GM18507 (cell line): ENCODE measurements at places on chromosomes 13 and 19.
A peak's percentile ranks its signal among the peaks of the same experiment; 100 is the strongest.

DNA sequence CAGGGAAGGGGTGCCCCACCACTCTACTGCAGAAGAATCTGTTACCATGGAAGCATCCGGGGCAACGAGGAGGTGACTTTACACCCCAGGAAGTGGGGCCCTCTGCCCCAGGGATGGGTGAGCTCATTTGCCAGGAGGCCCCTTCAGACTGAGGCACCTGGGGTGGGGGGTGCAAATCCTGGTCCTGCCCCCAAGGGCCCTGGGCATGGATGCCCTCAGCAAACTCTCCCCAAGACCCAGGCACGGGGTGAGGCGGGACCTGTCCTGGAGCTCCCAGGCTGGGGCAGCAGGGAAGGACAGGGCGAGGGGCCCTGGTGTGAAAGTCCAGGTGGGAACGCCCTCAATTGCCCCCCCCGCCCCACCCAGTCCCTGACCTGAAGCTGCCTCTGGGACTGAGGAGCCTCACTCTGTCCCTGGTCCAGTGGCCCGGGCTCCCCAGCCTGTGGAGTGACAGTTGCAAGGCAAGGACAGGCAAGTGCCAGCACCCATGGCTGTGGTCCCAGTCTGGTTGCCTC is 52.5 kb downstream of the C1QTNF9 start:
- no peak for DNase-seq

GRCh38 chr13:32316028-32316339 is 676 bp downstream of the BRCA2 start:
- DNase-seq = no peak

GRCh38 chr19:48043675-48044258 is at the start of gene CABP5:
TSS of gene CABP5 (minus strand) at chr19:48044079. CDS start at chr19:48043922, 157 bp downstream.
- DNase-seq = no peak

DNA sequence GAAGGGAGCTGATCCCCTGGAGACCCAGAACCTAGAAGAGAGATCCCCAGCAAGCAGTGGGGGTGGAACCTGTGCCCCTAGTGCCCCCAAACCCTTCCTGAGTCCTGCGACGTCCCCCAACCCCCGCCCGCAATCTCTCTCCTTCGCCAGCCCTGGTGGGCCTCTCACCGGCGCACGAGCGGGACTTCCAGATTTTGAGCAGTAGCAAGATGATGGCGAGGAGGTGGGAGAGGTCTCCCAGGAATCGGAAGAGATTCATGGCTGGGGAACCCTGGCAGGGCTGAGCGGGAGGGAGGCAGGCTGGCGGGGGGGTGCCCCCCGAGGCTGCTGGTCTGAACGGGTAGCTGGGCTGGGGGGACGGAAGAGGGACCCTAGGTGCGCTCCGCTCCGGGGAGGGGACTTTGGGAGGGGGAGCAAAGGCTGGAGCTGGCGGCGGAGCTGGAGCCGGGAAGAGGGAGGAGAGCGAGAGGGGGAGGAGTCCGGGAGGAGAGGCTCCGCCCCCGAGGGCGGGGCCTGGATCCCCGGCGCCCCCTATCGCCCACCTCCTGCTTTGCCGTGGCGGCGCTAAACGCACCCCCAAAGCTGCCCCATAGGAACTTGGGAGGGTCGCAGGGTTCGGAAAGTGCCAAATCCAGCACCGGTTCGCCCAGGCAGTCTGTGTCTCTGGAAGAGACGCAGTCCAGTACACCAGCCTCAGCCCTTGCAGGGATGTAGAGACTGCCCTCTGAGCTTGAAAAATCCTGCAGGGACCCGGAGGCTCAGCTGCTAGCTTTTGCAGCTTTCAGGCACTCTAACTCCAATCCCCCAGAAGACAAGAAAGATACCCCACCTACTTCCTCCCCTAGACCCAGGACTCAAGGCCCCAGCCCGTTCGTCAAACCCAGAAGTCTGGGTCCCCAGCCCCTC is at the start of gene KDELR1:
TSS of gene KDELR1 (minus strand) at position 452 of the 906 bp plus-strand sequence. CDS start at position 259, 193 bp downstream.
- DNase-seq = peak; percentile 83

DNA sequence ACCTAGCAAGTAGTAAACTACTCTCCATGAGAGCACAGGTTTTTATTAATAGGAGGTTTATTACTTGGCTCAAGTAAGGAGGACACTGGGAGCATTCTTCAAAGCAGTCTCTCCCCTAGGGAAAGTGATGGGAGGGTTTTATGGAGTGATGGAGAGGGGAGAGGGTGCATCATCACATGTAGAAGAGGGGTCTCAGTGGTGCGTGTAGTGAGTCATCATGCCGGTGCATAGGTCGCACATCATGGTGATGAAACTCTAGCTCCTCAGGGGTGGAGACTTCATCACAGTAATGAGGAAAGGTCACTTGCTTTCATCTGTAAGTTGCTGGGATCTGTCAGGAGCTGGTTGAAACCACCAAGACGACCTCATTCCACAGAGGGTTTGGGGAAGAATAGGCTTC is 210.8 kb upstream of the UBL3 start:
- DNase-seq = no peak

GRCh38 chr19:36093146-36093662 is 17.7 kb upstream of the OVOL3 start:
- no peak for DNase-seq

GRCh38 chr13:23845105-23845725 is 44.0 kb downstream of the MIPEP start:
- no peak for DNase-seq

- DNase-seq = no peak
Observed at GRCh38 chr13:18948012-18948663, 233.5 kb downstream of the TUBA3C start.

DNA sequence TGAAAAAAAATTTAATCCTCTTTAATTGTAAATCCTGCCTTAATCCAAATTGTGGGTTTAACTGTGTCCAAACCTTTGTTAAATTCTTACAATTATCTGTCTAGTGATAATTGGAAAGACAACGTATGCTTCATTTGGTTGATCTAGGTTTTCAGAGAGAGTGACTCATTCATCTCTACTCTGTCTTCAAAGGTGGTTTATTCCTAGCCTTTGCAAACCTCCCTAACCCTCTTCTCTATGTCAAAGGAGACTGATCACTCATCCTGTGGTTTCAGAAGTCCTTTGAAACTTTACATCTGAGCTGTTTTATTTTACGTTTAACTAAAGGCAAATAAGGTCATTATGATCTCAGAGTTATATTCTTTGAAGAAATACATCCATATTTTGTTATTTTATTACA is 8.8 kb upstream of the OXGR1 start:
- DNase-seq = no peak

- no peak for DNase-seq
Observed at GRCh38 chr19:6760606-6761005, 6.6 kb downstream of the SH2D3A start.

- DNase-seq = no peak
Observed at GRCh38 chr19:10773969-10774368, 56.1 kb downstream of the DNM2 start.

GRCh38 chr13:40391788-40392187 is 274.7 kb downstream of the FOXO1 start:
- DNase-seq = no peak

- DNase-seq = no peak
Observed at GRCh38 chr13:49388091-49388635, 55.7 kb downstream of the CAB39L start.

DNA sequence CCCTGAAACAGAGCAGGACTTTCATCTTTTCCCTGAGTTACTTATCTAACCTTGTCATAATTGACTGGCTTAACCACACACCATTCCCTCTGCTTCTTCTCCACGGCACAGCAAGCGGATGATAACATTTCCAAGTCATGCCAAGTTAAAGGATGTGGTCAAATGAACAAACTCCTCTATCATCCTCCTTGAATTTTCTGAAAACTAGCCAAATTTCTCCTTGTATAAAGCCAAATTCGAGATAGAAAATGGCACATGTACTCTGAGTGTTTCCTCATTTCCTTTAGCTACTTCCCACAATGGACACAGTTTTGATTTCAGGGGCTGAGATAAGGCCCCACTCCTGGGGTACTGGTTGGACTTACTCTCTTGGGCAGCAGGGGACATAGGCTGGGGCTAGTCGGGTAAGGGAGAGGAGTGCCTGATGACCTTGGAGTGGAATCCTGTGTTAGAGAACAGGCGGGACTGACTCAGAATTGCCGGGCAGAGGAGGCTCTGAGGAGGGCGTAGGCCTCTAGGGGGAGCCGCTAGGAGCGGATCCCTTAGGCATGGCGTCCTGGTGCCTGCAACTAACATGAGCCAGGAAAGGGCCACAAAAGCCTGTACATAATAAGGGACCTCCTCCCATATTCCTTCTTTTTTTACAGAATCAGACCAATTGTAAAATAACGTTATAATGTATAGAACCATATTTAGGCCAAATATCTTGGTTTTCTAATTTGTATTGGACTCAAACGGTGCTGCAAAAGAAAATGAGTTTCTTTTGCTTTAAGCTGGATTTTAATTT is 20.3 kb upstream of the TMTC4 start:
- no peak for DNase-seq
